ENCODE measurements at places on chromosomes 13 and 19.
A peak's percentile ranks its signal among the peaks of the same experiment; 100 is the strongest.

DNA sequence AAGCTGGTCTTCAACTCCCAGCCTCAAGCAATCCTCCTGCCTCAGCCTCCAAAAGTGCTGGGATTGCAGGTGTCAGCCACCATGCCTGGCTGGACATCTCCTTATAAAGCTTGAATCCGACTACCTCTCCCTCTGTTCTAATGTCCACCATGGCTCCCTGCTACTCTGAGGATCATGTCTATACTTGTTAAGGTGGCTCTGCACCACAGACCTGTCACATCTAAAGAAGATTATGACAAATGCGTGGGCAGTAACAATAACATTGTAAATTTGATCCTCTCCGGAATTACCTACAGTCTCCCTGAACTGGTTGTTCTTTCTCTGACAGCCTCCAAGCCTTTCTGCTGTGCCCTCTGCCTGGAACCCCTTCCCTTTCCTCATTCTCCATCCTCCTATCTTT, 1.8 kb downstream of the NXNL1 start:
- DNase-seq = no peak

DNA sequence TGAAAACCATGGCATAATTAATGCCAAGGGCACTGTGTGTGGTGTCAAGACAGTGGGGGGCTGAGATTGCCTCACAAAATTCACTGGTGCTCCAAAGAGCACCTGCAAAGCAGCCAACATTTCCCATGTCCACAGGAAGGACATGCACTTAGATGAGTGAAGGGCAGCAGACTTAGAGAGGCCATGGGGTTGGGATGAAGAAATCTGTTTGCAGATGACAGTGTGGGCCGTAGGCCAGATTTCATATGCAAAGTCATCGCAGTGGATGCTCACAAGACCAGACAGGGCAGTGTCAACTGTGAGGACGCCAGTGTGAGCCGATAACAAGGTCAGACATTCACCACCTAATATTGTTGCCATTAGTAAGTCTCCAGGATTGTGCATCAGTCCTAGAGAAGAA, 773.4 kb downstream of the EFNB2 start:
- DNase-seq = no peak

GRCh38 chr13:97255515-97256021, 33.4 kb downstream of the MBNL2 start:
- no peak for DNase-seq

GRCh38 chr19:51654783-51655182, 8.2 kb upstream of the SIGLEC14 start:
- no peak for DNase-seq

DNA sequence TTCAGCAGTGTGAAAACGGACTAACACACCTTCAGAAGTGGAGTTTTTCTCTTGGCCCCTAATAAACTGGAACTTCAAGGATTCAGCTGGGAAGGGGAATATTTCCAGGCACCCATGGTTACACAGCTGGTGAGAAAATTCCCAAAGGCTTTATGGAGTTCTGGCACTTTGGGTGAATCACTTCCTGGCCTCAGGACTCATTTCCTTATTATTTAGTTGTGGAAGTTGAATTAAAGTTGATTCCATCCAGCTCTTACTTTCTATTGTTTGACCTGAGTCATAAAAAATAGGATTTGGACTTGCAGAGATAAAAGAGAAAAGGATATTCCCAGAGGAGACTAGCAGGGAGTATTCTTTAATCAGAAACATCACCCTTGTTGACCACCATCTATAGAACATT, 882.1 kb downstream of the UQCRFS1 start:
- DNase-seq = no peak

DNA sequence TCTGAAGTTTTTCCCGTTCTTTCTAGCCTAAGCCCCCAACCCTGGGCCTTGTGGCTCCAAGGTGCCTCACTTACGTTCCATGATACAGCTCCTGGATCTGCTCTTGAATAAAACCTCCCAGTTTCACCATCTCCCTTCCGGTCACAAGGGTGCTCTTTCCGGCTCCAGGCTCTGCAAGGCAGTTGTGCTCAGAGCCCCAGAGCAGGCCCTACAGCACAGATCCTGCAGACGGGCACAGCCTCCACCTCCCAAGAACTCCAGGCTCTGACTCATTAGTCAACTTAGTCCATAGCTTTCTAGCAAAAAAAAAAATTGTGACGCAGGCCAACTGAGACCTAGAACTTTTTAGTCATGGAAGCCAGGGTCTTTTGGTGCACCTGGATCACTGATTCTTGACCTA, 33.9 kb upstream of the SLC7A10 start:
- no peak for DNase-seq

GRCh38 chr19:40217027-40217810, 965 bp downstream of the TTC9B start:
- DNase-seq = no peak

GRCh38 chr13:113855012-113855921, 8.6 kb downstream of the GAS6 start:
- DNase-seq = peak; percentile 45

- no peak for DNase-seq
Measured at GRCh38 chr13:58950911-58951310, 1212.8 kb downstream of the DIAPH3 start.

DNA sequence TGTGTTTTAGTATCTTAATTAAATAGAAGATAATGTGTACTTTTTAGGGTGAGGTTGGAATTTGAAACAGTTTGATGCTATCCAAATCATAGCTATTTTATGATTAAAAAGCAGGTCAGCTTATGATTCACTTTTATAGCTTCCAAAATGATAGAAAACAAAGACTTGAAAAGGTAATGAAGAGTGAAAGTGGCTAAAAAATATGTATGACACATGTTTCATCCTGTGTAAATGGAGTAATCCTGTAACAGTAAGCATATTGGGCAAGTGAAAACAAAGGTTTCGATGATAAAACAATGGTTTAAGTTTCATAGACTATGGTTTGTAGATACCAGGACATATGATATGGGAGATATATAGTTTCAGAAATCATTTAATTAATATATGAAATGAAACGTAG, 456.2 kb downstream of the PCDH20 start:
- no peak for DNase-seq

GRCh38 chr19:12859546-12859945, 21.2 kb downstream of the MAST1 start:
- no peak for DNase-seq

GRCh38 chr19:5133986-5134595, 165.2 kb downstream of the KDM4B start:
- no peak for DNase-seq

DNA sequence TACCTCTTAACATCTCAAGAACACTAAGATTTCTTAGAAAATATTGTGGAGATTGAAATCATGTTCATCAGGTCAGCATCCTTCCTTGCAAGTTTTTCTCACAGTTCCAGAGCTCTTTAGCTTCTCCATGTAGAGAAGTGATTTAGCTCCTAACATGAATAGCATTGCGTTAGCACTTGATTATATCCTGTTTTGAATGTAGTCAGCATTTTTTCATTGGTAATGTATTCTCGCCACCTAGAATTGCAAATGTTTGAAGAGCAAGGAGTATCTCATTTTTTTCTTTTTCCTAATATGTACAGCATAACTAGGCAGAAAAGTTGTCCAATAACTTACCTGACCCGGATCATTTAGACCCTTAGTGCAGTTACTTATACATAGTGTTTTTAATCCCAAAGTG, 6.6 kb downstream of the ZNF470 start:
- DNase-seq = no peak

GRCh38 chr13:41061914-41062837, 867 bp downstream of the WBP4 start:
- DNase-seq = no peak

- DNase-seq = no peak
Measured at GRCh38 chr13:77928909-77929308, 10.3 kb upstream of the EDNRB start.

GRCh38 chr19:15288146-15288963, 44.0 kb downstream of the BRD4 start:
- DNase-seq = no peak

- DNase-seq = no peak
Measured at GRCh38 chr19:48635263-48635965, 1.8 kb downstream of the DBP start.
